ENCODE measurements at places on chromosomes 13 and 19.

DNA sequence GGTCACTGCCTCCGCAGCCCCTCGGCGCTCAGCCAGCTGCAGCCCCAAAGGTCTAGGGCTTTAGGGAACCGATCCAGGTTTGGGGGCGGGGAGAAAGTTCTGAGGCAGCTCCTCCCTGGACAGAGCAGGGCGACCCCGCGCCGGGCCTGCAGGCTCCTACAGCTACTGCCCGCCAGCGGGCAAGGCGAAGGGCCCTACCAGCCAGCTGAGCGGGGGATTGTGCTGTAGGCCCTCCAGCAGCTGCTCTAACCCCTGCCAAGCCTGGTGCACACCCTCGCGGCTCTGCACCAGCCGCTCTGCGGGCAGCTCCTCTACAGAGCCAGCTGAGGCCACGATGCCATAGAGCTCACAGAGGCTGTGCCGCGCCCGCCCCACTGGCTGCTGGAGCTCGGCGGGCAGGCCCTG is 14.0 kb downstream of the PLIN4 start:
- no peak for DNase-seq

GRCh38 chr19:46637224-46637623 is 1.2 kb upstream of the GNG8 start:
- DNase-seq: no peak

GRCh38 chr19:3712663-3713611 is 4.8 kb downstream of the TJP3 start:
- no peak for DNase-seq

DNA sequence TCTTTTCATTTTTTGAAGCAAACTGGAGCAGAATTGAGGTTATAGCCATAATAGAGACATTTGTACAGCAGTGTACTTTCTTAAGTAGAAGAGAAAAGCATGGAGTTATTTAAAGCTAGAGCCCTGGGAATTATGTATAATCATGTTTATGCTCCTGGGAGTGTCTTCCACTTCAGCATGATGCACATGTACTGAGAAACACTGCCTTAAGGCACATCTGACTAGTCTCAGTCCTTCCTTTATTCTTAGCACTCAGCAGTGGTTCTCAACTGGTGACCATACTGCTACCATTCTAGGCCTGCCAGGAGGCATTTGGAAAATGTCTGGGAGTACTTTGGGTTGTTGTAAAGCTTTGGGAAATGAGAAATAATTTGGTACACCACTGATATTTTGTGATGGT is 45.8 kb downstream of the VWA8 start:
- no peak for DNase-seq

DNA sequence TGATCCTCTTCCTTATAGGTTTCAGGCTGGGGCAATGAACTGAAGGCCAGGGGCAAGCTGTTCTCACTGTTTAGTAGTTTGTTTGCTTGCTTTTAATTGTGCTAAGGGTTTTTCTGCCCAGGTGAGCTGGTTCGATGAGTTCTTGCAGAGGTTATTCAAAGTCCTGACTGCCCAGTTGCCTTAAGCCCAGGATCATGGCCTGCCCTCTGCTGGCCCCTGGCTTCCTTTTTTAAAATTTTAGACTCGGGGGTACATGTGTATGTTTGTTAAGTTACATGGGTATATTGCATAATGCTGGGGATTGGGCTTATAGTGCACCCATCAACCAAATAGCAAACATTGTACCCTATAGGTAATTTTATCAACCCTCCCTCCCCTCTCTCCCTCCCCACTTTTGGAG is 65.7 kb downstream of the ZNF536 start:
- DNase-seq: no peak

DNA sequence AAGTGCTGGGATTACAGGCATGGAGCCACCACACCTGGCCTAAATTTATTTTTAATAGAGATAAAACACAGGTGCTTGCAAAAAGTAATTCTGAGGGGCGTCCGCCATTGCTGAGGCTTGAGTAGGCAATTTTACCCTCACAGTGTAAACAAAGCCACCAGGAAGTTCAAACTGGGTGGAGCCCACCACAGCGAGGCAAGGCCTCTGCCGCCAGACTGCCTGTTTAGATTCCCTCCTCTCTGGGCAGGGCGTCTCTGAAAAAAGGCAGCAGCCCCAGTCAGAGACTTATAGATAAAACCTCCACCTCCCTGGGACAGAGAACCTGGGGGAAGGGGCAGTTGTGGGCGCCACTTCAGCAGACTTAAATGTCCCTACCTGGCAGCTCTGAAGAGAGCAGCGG is 50.7 kb downstream of the B3GLCT start:
- DNase-seq: no peak

DNA sequence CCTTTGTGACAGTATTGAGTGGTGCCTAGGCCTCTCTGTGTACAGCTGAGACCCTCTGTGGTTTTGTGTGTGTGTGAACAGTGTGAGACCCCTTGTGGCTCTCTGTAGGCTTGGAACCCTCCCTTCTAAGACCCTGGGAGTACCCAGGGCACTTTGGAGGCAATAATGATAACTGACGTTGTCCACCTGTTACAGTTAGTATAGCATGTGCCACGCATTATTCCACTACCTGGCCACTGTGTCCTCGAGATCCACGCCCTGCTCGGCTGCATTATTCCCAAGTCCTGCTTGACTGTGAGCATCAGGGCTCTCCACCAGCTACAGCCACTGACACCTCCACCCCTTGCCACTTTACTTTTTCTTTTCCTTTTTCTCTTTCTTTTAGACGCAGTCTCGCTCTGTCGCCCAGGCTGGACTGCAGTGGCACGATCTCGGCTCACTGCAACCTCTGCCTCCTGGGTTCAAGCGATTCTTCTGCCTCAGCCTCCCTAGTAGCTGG is 2.0 kb downstream of the GRAMD1A start:
- no peak for DNase-seq

DNA sequence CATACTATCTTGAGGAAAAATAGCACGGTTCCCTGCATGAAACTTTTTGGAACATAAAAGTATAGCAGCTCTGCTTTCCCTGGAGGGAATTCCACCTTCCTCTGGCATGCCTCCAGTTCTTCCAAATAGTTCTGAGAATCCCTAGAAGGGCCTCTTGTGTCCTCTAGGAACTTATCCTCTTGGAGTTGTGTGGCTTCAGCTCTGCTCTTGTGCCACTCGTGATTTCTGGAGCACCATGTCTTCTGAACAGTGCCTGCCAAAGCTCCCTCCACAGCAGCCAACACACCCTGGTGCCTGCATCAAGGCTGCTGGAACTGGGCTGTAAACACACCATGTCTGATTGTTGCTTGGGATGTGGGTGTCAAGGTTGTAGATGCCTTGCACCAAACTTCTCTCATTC is 65.7 kb upstream of the FLT1 start:
- DNase-seq: no peak

GRCh38 chr13:36447501-36447900 is 15.2 kb downstream of the CCNA1 start:
- DNase-seq: no peak

GRCh38 chr13:29504691-29505090 is 90.8 kb downstream of the SLC7A1 start:
- DNase-seq: no peak

DNA sequence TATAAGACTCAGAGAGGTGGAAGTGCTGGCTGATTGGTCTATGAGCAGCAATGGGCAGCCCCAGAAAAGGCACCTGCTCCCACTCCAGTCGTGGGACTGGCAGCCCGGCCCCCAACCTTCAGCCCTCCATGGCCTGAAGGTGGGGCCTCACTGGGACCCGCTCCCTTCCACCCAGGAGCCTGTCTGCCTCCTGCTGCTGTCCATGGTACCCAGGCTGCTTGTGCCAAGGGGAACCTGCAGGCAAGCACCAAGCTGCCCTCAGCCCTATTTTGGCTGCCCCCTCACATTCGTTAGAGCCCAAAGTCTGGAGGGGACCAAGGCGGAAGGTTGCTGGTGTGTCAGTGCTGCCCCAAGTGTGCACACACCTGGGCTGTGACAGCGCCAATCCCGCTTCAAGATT is 2304.9 kb downstream of the PCDH9 start:
- DNase-seq: no peak

- no peak for DNase-seq
Measured at GRCh38 chr13:88217372-88217771, 546.2 kb downstream of the SLITRK5 start.

- no peak for DNase-seq
Measured at GRCh38 chr13:112747256-112747655, 57.4 kb downstream of the ATP11A start.

DNA sequence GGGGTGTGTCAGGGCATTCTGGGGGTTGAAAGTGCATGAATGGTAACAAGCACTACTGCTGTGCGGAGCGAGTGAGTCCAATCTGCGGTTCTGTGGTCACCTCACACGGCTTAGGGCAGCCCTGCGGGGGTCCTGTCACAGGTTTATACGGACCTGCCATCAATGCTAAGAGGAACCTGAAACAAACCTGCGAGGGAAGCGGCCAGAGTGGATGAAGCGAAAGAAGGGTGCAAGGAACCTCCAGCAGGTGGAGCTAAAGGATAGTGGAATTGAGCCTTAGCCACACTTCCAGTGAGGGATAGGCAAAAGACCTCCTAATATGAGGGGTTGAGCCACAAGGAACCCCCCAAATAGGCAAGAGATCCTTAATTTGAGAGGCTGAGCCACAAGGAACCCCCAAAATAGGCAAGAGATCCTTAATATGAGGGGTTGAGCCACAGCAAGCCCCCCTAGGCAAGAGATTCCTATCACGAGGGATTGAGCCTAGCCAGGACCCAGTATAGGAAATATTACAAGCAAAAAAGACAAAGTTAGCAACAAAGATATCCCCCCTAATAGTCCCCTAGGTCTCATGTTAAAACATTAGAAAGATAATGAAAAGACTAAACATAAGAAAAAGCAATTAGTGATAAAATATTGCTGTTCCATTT is 6.3 kb upstream of the ZNF69 start:
- peak; percentile 55 for DNase-seq

- DNase-seq: no peak
Measured at GRCh38 chr19:43496960-43497359, 7.6 kb downstream of the PHLDB3 start.

DNA sequence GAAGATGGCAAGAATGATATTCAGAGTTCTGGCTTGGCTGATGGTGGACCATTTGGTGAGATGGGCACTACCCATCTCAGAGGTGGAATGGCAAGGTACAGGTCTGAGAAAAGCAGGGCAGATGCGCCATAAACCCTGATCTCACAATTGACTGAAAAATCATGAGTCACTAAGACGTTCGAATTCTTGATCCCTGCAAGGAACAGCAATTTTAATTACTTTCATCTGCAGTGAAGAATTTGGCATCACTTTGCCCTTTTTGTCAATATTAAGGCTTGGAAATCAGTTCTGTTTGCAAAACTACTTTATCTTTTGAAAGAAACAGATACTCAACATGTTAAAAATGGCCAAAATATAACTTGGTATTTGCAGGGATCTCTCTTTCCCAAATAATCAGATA is 38.1 kb downstream of the HTR2A start:
- DNase-seq: no peak

DNA sequence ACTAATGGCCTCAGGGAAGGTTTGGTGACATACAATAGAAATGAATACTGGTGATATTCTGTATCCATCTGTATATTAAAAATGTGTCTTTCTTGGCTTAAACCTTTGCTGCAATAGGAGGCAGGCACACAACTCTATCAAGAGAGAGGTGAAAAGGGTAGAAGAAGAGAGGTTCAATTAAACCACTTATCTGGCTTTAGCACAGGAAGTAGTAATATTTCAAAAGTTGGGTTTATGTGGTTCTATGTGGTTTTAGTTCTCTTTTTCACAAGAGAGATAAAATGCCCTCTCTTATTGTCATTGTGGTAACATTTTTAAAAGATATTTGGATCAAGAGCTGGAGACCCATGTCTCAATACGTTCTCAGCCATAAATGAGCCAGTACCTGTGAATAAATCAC is 146.2 kb upstream of the FNDC3A start:
- no peak for DNase-seq

- DNase-seq: no peak
Measured at GRCh38 chr19:42277821-42278451, 8.9 kb downstream of the CIC start.

GRCh38 chr19:12603714-12604113 is 6.9 kb downstream of the ZNF490 start:
- no peak for DNase-seq

- DNase-seq: no peak
Measured at GRCh38 chr13:112821340-112822055, 131.7 kb downstream of the ATP11A start.

DNA sequence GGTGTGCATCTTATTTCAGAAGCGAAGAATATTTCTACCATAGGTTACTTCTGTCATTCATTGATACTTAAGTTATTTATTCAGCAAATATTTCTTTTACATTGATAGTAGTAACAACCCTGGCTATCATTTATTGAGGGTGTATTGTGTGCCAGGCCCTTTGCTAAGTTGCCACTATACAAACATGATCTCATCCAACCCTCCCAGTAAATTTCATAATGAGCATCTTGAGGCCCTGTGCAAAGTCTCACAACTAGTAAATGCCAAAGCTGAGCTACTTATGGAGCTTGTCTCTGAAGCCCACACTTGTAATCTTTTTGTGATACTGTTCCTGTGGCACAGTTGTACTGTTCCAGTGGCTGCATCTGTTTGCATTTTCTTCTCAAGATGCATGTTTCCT is 36.1 kb downstream of the RNASEH2B start:
- DNase-seq: no peak

DNA sequence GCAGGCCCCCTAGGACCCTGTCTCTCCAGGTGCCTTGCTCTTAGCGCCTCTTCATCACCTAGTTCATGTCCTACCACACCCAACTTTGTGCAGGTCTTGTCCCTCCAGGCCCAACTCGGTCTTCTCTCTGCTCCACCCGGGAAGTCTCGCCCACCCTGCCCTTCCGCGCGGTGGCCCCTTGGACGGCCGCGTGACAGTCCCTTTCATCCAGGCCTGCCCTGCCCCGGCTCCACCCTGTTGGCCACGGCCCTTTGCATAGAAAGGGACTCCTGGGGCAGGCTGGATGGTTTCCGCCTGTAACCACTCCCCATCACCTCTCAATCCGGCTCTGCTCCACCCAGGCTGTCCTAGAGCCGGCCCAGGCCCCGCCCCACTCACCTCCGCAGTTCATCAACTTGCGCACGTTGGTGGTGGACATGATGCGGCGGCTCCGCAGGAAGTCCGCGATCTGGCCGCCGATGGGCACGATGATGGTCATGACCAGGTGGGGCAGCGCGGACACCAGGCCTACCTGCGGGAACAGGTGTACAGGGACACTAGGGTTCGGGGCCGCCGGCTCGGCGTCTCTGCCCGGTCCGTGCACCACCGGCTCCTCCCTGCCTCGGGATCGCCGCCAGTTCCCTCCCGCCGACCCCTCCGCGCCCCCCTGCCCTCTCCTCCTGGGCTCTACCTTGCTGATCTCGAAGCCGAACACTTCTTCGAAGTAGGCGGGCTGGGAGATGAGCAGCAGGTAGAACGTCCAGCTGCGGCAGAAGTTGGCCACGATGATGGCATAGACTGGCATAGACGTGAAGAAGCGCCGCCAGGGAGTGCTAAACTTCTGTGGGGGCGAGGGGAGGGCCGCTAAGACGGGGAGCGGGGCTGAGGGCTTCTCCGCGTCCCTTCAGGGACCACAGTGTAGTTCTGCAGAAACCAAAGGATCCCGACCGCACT is 7.2 kb downstream of the GFY start:
- no peak for DNase-seq

All from urothelium cell line (cell line).